ENCODE measurements at places on chromosomes 13 and 19.

- no peak for DNase-seq
Measured at GRCh38 chr19:38833092-38833425, 1.5 kb upstream of the ECH1 start.

- no peak for DNase-seq
Measured at GRCh38 chr19:41697198-41697855, 9.3 kb upstream of the CEACAM7 start.

GRCh38 chr19:48751845-48752495 lies 471 bp downstream of the FUT1 start:
- DNase-seq, result no peak

DNA sequence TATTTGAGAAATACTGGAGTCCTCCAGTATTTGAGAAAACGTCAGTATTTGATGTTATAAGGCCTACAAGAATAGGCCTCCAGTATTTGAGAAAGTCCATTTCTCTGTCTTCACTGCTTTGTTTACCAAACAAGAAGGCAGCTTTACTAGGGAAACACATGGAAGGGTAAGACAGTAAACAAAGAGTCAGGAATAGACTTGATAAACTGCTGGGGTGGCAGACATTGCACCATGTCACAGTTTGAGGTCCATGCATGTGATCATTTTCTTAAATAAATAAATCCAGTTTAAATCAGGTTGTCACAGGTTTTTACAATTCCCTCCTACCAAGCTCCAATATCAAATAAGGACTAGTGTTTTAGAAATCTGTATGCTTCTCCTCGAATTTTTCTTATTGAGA lies 1431.0 kb upstream of the SPRY2 start:
- DNase-seq, result no peak

DNA sequence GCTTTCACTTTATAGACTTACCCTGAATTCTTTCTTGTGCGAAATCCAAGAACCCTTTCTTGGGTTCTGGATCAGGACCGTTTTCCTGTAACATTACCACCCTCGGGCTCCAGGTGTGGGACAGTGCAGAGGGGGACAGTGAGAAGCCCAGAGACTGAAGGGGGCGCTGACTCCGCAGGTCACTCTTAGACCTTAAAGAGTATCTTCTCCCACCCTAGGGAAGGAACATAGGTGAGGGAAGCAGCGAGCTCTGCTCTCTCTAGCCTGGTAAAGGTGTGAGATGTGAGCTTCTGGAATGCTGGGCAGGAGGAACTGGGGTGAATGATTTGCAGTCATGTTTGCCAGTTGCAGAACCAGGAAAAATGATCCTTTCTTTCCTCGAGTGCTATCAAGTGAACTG lies 80.8 kb upstream of the ZNF507 start:
- no peak for DNase-seq

GRCh38 chr13:51326777-51327176 lies 12.7 kb upstream of the SERPINE3 start:
- no peak for DNase-seq

DNA sequence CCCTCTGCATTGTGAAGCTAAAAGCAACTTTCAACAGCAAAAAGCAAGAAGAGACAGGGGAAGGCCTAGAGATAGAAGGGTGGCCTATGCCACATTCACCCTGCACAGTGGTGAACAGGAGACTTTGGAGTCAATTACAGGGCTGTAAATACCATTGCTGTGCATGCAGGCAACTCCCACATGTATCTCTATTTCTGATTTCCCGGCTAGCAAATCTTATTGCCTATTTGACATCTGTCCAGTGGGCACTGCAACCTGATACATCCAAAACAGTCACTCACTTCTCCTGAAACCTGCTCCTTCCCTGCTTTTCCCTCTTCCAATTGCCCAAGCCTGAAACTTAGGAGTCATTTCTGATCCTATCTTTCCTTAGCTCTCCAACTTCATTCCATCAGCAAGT lies 13.4 kb downstream of the RUBCNL start:
- DNase-seq, result no peak

DNA sequence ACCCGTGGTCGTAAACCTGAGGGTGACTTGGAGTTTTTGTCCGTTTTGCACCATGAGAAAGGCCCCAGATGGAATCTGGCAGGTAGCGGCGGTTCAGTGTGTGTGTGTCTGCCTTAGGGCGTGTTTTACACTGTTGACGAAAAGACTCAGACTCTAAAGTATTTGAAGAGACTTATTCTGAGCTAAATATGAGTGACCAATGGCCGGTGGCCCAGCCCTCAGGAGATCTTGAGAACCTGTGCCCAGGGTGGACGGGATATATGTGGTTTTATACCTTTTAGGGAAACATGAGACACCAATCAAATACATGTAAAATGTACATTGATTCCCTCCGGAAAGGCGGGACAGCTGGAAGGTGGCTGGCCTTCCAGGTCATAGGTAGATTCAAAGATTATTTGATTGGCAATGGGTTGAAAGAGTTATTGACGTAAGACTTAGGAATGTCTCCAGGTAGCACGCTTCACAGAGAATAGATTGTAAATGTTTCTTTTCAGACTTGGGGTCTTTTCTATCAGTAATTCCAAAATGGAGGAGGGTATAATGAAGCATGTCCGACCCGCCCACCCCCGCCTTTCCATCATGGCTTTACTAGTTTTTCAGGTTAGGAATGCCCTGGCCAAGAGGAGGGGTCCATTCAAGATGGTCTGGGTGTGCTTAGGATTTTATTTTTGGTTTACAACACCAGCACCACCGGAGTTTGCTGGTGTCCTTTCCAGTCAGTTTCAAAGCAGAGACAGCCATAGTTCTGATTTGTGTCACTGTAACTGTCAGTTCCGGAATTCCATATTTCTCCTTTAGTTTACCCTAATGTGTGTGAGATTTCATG lies 1.0 kb upstream of the ZNF529 start:
- no peak for DNase-seq

DNA sequence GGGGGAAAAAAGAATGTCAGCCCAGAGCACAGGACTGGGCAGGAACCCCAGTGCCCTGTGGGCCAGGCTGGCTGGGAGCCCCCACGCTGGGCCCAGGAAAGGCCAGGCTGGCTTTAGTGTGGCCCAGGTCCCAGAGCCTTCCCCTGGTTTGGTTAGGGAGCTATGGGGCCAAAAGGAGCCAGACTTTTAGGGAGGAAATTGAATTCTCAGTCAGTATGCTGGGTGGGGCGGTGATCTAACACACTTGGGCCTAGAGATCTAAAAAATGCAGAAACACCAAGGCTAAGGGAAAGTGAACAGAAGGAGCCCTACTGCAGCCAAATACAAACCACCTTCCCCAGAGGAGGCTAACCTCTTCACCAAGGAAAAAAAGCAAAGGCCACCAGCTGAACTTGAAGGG lies 137.5 kb downstream of the CRYL1 start:
- DNase-seq, result no peak

DNA sequence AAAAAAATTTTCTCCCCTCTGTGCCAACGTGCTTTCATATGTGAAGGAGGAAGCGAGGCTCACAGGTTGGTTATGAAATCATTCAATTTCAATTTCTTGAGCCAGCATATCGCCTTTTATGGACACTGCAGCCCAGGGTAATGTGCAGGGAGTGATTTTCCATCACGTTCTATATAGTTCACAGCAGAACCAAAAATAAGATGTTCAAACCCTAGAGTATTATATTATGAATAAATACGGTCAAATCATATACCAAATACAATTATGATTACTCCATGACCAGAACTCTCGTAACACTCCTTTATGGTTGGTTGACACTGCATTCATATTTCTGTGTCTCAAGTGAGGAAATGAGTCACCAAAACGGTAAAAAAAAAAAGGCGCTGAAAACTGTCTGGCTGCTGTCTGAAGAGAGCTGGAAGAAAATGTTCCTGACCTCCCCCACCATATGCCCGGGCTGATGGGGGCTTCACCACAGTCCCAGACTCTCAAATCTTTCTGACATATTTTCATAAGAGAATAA lies 75.8 kb upstream of the UBAC2 start:
- peak; percentile 51 for DNase-seq

All from non-pigmented ciliary epithelial cell (primary cell).